ENCODE measurements at places on chromosomes 3 and 15.

GRCh38 chr3:172680684-172681083 is 30.2 kb downstream of the NCEH1 start:
- no peak for DNase-seq

GRCh38 chr3:161682715-161683114 is 186.1 kb downstream of the OTOL1 start:
- DNase-seq: no peak

- DNase-seq: no peak
Observed at GRCh38 chr3:120742849-120743365, 363 bp downstream of the GTF2E1 start.

- peak; percentile 36 for DNase-seq
Observed at GRCh38 chr3:68620211-68620610, 312.1 kb downstream of the TAFA4 start.

DNA sequence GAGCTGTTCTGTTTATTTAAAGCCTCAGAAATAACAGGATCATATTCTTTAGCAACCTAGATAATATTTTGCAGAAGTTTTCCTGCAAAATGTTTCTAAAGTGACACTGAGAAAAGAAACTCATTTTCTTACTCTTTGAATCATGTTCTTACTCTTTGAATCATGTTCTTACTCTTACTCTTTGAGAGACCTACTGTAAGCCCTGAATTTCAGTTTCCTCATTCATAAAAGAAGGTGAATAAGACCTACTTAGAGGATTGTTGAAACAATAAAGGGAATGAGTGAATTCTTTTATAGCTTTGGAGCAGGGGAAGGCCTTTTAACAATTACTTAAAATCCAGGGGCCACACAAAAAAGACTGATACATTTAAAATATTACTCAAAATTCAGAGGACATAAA is 221.7 kb upstream of the CMC1 start:
- DNase-seq: no peak

DNA sequence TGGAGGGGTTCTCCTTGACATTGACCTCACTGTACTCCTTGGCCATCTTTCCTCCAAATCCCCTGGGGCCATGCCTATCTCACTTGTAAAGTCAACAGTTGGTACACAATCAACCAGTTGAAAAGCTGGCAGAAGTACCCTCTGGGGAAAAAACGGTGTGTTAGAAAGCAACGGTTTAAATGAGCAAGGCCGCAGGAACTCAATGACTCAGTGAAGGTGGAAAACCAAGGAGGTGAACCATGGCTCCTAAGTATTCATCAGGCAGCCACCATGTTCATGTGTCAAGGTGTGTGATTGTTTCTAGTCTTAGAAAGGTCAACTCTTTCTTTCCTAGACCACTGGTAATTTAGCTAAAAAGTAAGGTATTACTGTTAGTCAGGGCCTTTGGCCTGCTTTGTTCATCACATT is 130.9 kb upstream of the SATB1 start:
- no peak for DNase-seq

GRCh38 chr3:143596957-143597642 is 251.2 kb downstream of the SLC9A9 start:
- peak; percentile 60 for DNase-seq

DNA sequence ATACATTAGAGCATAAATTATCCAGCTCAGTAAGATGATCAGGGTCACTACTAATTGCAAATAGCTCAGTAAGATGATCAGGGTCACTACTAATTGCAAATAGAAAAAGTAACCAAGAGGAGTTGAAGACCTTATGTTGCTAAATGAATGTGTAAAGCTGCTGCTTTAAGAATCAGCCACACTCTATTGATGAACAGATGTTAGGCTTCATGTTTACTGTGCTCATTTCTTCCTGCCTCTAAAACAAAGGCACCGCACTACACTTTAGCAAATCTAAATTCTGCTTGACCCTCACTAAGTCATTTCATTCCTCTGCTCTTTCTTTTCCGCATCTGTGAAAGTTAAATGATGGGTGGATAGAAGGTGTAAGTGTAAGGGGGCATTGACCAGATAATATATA is 92.6 kb upstream of the PLSCR4 start:
- DNase-seq: no peak

DNA sequence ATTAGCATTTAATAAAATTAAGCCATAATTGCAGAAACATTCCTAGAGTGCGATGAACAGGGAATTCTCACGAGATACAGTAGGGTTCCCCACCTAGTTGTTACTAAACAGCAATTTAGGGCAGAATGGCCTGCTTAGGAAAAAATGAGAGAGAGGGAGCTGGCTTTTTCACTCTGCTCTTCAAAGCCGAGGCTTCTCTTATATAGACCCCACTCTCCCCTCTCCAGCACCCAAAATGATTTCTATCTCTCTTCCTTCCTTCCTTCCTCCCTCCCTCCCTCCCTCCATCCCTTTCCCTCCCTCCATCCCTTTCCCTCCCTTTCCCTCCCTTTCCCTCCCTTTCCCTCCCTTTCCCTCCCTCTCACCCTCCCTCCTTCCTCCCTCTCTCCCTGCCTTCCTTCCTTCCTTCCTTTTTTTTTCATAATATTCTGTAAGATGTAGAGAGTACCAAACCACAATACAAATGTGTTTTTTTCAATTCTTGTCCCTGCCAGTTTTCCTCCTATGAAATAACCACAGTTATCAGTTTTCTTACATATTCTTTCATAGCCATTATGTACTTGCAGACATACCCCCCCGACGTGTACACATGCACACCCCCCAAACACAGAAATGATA is 48.1 kb upstream of the ZCWPW2 start:
- DNase-seq: no peak

DNA sequence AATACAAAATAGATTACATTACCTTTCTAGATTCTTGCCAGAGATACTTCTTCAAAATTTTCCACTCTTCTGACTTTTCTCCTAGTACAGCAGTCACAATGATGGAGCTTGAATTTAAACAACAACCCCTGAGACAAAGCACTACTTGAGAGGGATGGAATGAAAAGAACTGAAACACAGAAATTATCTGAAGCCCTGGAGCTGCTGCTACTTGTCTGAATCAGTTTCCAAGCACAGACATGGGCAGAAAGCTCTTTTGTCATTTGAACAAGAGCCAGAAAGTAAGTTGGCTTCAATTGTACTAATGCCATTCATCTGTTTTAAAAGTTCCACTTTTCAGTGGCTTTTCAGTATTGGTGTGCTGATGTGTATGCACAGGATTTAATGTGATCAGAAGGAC is 718.5 kb upstream of the ARPP21 start:
- no peak for DNase-seq

DNA sequence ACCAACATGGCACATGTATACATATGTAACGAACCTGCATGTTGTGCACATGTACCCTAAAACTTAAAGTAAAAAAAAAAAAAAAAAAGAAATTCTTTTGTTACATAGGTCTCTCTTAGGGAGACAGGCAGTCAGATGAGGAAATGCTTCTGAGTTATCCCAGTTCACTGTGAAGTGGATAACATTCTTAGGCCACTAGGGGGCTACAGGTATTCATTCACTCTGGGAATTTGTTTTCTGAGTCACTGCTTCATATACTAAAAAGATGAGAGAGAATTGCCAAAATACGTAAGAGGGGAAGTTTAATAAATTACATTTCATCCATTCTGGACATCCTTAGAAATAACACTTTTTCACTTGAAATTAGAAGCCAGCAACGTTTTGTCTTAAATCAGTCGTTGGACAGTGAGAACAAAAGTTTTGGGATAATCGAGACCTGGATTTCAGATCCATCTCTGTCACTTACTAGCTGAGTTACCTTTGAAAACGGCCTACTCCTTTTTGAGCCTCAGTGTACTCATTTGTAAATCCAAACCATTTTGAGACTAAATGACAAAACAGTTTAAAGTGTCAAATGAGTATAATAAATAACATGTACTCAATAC is 738.4 kb upstream of the ALCAM start:
- DNase-seq: no peak

DNA sequence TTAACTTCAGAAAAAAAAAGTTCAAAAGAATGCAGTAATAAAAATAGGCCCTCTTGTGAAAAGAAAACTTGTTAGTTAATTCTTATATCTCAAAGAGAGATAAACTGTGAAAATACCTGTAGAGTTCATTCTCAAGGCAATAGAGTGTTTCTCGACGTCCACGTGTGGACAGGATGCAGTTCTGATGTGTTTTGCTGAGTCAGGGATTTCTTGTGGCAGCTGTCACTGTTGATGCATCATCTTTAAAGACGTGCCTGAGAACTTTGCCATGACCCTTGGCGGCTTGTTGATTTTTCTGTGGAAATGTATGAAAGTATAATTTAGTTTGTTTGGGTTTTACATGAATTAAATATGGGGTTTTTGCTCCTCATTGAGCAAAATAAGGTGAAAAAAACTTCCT is 702.2 kb downstream of the NLGN1 start:
- DNase-seq: no peak

DNA sequence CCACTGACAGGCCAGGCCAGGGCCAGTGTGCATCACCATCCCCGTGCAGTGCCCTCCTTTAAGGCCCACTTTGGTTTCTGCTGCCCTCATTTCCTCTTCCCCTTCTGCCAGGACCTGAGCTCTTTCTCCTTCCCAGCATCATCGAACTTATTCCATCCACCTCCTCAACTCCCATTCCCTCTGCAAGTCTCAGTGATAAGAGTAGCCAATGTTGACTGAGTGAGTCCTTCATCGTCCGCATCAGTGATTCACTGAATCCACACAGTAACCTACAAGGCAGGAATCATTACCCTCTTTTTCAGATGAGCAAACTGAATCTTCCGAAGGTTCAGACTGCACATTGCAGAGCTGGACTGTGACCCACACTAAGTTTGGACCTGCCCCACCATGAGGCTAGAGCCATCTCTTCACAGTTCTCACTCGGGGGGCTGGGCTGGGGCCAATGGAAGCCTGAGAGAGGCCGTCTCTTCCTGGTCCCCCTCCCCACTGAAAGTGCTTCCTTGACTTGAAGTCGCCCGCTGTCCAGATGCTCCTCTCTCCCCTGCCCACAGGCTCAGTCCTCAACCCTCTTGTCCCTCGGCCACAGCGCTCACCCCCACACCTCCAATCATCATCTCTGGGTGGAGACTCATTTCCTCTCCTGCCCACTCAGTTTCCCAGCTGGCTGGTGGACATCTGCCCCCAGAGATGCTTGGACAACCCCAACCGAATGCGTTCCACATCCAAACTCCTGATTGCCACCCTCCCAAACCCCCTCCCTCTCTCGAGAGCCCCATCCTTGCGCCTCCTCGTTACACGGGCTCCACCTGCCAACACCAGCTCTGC is 15.2 kb upstream of the ANPEP start:
- no peak for DNase-seq

DNA sequence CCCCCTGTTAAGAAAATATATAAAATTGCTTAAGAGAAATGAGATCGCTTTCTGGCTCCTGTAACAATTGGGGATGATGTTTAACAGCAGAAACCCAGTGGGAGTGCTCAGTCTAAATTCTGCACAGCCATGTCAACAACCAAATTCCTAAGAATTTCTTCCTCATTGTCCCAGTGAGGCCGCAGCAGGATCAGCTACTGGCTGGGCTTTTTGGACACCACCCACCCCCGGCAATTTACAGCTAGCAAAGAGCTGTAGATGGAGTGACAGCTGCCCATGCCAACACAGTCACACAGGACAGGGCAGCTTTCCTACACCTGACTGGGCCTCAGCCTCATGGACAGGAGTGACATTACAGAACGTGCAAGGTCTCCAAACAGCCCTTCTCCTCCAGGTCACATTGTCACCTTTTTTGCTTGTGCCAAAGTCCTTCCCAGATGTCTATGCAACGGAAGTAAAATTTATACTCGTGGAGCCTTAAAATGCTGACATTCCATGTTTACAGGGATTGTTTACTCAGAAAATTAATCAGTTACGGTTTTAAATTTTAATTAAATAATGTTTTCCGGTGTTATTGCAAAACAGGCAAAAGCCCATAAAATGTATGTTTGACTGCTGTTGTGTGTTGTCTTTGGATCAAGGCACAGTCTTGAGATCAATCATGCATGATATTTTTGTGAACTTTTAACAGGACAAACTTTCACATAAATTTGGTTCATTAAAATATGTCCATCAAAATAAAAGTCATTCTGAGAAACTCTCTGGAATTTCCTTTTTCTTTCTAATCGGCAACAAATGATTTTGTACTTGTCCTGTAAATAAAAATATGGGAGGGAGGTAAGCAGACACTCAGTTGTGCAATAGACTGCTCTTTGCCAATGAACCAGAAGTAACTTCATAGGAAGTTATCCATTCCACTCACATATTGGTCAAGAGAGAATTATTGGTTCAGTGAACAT is 943.2 kb downstream of the MCTP2 start:
- DNase-seq: no peak

DNA sequence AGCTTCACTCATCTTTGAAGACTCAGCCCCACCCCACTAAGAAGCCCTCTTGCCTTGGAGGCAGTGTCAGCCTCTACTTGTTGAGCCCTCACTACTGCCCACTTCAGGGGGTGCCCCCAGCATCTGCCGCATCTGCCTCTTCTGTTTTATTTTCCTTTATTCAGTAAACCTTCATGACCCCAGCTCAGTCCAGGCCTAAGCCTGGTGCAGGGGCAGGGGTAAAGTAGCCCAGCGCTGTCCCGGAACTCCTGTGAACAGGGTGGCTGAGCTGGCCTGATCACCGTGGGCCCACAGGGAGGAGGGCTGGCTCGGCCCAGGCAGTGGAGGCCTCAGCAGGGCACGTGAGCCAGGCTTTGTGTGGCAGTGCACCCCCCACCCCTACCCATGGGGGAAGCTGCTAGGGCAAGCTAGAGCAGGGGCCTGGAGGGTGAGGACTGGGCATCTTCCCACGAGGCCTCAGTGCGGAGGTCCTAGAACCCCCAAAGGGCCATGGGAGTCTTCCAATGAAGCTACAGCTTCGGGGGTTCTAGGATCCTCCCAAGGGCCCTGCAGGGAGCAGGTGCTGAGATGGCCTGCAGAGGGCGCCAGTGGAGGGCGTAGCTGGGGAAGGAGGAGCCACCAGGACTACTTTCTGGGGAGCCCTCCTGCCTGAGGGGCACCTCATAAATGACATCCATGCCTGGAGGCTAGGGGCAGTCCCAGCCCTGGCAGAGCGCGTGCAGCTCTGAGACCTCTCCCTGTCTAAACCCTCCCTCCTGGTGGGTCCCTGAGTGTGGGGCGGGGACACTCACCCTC is 36.0 kb downstream of the TSPAN3 start:
- peak; percentile 87 for DNase-seq

GRCh38 chr3:49466085-49466484 is 4.0 kb upstream of the DAG1 start:
- DNase-seq: no peak

- no peak for DNase-seq
Observed at GRCh38 chr3:188557235-188557634, 403.3 kb downstream of the LPP start.

DNA sequence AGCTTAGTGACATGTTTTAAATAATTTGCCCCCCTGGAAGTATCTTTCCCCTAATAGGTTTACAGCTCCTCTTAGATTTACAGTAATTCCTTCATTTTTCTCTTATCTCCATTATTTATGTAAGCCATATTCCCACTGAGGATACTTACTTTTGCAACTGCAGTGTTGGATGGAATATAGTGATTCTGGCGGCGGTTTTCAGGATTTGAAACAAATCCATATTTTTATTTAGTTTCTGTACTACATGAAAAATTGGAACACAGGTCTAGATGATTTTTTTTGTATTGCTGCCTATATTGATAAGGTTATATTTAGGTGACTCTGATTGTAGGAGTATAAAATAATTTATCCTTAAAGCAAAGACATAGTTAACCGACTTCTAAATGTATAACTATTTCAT is 391.6 kb upstream of the SUCLG2 start:
- DNase-seq: no peak

GRCh38 chr3:9422712-9423424 is 25.5 kb downstream of the SETD5 start:
- peak; percentile 65 for DNase-seq

GRCh38 chr3:50212502-50212901 is 7.4 kb downstream of the SLC38A3 start:
- peak; percentile 79 for DNase-seq

GRCh38 chr3:194740859-194741491 is 55.3 kb downstream of the FAM43A start:
- peak; percentile 86 for DNase-seq
